Neuronal stem cell (in vitro differentiated cells): ENCODE measurements at places on chromosomes 7 and 10.

DNA sequence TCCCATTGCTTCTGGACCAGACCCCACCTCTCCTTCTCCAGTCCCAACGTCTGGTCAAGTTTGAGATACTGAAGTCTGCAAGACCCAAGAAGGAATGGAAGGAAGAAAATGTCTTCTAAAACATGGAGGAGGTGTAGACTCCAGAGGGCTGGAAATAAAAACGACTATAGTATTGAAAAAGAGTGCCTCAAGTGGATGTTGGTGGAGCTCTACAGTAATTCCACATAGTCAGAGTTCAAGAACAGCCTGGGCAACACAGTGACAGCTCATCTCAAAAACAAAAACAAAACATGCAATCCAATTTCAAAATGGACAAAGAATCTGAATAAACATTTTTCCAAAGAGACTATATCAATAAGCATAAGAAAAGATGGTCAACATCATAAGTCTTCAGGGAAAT is 2.3 kb upstream of the PCGF6 start:
- DNase-seq: no peak

DNA sequence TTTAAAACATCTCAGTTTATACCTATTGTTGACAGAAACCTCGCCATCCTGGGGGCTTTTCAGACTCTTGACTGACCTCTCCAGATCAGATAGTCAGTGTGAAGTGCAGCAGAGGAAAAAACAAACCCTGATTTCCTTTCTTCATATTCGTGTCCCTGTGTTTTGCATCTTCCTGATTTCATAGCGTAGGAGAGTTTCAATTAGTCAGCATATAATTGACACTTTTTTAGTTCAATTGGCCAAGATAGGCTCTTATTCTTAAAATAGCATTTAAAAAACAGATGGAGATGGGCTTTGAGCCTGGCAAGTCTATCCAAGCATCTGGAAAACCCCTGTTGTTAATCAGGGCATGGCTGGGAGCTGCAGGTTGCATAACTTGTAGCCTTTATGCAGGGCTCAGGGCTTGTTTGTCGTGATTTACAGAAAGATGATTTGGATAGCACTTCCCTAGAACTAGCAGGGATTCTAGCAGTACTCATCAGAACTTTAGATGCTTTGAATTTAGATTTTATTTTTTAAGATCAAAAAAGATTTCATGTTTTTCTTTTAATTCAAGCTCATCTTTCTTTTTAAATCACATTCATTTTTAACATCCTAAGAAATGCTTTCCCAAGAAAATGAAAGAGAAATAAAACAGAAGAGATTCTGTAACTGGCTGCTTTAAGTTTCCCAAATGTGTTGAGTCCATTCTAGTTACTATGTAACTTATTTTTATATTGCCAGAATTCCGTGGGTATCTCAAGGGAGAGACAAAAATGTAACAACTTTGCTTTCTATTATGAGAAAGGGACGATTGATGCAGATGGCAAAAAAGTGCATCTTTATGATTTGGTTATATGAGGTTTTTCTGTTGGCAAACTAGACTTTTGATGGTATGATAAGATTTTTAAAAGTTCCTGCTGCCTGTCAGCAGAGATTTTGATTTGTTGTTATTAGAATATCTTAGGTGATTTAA is 270.8 kb upstream of the FZD8 start:
- DNase-seq: no peak

GRCh38 chr7:155277385-155277994 is 20.2 kb upstream of the INSIG1 start:
- DNase-seq: no peak

- no peak for DNase-seq
These were observed 65.8 kb downstream of the ENTPD1 start for GRCh38 chr10:95821720-95822119.

- DNase-seq: no peak
These were observed 86.0 kb downstream of the WDFY4 start for GRCh38 chr10:48770561-48771089.

DNA sequence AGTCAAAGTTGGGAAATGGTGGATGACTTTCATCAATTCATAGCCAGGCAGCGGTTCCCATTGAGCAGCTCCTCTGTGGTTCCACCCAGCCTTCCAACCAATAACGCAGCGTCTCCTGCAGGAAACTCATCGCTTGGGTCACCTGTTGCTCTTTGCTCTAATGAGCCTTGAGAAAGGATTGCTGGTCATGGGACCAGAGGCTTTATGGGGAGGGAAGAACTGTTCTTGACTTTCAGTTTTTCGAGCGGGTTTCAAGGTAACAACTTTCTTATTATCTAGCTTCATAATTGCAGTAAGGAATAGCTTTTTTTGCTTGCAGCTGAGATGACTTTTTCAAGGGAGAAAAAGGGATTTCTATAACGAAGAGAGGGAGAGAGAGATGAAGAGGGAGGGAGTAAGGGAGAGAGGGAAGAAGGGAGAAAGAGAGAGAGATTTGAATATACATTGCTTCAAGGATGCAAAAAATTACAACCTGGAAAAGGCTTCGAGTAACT is 405 bp upstream of the ENTPD1 start:
- DNase-seq: no peak

DNA sequence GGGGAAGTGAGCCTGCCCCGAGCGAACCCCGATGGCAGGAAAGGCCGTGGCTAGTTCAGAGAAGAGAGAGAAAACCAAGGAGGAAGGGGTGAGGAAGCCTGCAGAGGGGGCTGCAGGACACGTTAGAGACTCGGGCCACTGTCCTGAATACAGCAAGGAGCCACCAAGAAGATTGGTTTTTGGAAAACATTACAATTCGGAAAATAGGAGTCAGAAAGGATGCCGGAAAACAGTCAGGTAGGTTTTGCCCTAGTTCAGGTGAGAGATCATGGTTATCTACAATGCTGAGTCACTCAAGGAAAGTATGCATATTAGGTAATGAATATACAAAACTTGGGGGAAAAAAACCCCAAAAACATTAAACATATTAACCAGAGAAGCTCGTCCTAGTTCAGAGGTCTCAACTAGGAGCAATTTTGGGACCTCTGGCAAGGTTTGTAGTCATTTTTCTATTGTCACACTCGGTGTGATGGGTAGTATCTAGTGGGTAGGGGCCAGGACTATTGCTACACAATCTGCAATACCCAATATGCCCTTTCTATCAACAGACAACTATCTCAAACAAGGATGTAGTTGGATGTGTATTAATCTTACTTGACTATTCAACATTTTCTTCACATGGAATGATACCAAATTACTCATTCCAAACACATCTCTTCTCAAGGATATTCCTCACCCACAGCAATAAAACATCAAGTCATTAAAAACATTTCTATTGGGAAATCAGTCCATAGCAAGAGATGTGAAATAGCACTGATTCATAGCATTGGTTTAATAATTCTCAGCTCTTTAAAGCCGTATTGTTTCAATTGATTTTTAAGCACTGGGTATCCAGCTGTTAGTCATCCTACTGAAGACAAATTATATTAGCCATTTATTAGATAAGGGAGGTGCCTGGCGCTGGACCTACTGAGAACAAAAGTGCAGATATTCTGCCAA is 74.4 kb upstream of the RSU1 start:
- DNase-seq: peak; percentile 53

GRCh38 chr10:125057158-125058001 is 103.0 kb downstream of the CTBP2 start:
- DNase-seq: peak; percentile 96

- DNase-seq: no peak
These were observed 47.1 kb downstream of the HIBADH start for GRCh38 chr7:27615420-27616185.

- no peak for DNase-seq
These were observed 124.3 kb downstream of the CUX1 start for GRCh38 chr7:101941481-101942383.

GRCh38 chr7:157007470-157008066 is 2.9 kb downstream of the MNX1 start:
- no peak for DNase-seq

GRCh38 chr7:40733578-40733977 is 598.8 kb downstream of the SUGCT start:
- DNase-seq: no peak

- DNase-seq: no peak
These were observed 41.4 kb upstream of the PITRM1 start for GRCh38 chr10:3213758-3214515.

DNA sequence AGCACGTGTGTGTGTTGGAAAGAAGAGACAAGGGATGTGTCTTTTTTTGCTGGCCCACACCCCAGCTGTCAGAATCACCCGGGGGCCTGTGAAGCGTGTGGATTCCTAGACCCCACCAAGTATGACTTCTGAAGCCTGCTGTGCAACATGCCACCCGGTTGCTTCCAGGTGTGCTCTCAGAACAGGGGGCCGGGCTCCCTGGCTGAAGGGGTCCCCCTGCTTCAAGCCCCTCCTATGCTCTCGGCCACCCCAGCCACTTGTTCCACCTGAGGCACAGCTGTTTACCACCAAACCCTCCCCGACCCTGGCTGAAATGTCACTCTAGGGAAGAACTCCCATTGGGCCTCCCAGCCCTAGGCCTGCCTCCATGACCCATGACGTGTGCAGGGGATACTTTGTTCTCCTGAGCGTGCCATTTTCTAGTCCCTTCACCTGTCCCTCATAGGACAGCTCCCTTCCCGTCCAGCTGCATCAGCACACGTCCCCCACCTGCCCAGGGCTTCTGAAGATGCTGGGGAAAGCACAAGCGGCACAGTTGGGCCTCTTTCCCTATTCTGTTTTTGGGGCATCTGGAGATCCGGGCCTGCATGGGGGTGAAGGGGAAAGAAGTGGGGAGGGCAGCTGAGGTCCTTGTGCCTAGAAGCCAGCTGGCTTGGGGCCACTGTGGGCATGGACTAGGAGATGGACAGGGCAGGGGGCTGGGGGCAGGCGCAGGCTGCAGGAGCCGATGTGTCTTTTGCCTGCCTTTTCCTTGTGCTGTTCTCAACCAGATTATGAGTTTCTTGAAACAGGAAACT is 33.3 kb downstream of the CRHR2 start:
- no peak for DNase-seq

DNA sequence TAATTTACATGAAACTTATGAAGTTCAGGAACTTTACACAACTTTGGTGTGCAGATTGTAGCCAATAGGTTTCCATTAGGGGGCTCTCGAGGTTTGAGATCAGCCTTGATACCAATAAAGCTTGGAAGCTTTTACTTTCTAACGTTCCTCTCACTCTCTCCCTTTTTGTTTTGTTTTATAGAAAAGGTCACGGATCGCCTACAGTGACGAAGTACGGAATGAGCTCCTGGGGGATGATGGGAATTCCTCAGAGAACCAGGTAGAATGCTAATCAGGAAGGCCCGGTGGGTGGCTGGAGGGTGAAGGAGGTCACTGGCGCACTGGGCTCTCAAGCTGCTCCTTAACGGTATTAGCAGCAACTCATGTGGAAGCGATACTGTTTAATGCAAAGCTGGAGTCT is 79.9 kb downstream of the VTI1A start:
- peak; percentile 46 for DNase-seq

DNA sequence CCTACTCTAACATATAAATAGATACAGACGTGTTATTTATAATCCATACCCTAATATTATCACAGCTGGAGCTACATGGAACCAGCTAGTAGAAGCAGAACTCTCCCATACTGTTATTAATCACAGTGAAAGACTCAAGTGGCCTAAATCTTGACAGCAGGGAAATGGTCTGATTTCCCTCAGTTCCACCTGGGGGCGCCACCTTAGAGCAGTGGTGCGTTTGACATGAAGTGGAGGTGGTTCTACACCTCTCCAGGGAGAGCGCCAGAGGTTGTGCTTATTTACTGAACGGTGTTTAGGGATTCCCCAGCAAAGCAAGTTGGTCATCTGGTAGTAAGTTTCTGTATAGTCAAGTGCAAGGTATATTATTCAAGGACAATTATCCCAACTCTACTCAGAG is 17.6 kb downstream of the DNTT start:
- no peak for DNase-seq
